ENCODE measurements at places on chromosomes 3 and 15.

DNA sequence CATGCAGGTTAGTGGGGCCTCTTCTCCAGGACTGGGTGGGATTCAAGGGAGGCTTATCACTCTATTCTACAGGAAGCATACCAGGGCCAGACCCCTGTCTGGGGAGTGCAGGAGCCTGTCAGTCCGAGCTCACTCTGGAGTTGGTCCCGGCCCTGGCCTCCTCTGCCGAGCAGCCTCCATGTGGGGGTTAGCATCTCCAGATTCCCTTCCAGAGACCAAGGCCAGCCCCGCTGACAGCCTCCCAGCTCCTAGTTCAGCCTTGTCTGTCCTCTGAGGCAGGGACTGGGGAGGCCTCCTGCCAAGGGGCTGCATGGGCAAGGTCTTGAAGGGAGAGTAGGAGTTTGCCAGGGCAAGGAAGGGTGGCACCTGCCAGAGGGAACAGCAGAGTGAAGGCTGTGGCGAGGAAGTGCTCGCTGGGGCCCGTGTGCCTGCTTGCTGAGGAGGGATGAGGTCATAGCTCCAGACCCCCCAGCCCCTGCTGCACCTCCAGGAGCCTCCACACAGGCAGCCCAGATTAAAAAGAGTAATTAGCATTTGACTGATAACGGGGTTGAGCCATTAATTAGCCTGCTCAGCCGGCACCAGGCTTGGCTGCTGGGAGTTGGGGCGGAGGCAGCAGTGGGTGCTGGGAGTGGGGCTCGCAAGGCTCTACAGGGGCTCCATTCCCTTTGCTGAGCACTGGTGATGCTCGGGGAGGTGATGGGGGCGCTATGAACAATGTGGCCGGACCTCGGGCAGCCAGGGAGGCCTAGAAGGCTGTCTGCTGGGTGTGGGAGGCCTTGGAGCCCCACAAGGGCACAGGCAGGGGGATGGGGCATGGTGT, 54.3 kb downstream of the DNAJB8 start:
- DNase-seq, result no peak

DNA sequence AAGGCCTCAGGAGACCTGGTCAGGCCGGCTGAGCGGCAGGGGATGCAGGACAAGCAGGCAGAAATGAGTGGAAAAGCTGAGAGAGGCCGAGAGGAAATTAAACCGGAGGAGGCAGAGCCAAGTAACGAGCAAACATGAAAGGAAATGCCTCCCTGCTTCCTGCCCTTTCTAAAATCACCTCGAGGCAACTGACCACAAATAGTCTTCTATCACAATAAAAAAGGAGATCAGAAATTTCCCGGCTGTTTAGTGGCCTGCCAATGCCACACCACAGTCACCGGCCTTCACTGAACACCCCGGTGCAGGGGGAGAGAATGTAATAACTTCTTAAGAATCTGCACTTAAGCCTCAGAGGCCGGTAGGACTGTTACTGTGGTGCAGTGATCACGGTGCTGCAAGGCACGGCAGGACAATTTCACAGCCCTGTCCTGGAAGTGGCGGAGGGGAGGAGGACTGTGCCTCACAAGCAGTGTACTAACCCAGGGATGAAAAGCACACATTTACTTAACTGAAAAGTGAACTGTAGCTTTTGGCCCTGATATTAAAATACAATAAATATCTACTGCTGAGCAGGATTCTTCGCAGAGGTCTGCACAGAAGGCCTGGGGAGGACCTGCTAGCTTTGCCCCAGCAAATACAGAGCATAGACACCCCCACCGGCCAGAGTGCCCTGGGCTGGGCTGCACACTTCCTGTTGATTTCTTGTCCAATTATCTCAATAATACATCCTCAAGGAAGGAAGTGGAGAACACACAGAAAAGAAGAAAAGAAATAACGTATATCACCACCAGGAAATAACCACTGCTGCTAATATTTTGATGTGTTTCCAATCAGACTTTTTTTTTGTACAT, 183.5 kb upstream of the NSMCE3 start:
- DNase-seq, result peak; percentile 25

DNA sequence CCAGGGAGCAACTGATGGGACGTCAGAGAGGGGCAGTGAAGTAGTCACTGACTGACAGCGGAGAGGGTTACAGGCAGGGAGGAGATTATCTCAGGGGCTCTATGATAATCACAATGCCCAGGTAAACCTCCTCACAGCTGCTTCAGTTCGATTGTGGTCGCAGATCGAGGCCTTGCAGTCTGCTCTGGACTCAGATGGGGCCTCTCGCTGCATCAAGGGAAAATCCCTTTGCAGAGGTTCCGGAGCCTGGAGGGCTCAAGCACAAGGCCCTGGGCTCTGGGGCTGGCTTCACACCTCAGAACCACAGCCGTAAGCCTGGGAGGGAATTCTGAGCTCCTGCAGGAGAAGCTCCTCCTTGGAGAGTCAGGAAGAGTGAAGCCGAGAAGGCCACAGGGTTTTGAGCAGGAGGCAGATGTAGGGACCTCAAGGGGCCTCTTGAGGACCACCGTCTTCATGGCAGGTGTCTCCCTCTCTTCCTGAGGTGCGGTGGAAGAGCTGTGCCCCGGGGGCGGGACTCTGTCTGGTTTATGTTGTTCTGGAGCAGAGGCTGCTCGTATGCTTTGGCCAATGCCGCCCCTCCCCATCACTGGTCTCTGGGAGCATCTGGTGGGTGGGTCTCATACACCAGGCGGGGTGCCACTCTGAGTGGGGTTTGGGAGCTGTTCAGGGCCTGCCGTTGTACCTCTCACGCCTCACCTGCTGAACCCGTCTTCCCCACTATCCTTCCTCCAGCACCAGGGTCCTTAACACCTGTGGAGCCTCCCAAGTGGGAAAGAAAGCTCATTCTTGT, 19.5 kb upstream of the SNRPA1 start:
- no peak for DNase-seq

DNA sequence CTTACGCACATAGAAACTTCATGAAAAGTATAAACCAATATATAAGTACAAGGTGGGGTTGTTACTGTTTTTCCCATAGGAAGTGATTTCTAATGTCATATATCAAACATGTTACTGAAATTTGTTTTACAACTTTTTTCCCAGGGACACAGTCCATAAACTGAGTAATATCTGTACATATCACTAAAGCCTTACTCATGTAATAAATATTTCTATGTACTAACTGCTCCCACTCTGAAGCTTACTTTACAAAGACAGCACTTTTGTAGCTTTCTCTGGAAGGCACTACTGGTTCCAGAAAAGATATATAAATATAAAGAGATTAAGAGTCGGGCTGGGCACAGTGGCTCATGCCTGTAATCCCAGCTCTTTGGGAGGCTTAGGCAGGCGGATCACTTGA, 91.7 kb downstream of the MYO5A start:
- peak; percentile 59 for DNase-seq

DNA sequence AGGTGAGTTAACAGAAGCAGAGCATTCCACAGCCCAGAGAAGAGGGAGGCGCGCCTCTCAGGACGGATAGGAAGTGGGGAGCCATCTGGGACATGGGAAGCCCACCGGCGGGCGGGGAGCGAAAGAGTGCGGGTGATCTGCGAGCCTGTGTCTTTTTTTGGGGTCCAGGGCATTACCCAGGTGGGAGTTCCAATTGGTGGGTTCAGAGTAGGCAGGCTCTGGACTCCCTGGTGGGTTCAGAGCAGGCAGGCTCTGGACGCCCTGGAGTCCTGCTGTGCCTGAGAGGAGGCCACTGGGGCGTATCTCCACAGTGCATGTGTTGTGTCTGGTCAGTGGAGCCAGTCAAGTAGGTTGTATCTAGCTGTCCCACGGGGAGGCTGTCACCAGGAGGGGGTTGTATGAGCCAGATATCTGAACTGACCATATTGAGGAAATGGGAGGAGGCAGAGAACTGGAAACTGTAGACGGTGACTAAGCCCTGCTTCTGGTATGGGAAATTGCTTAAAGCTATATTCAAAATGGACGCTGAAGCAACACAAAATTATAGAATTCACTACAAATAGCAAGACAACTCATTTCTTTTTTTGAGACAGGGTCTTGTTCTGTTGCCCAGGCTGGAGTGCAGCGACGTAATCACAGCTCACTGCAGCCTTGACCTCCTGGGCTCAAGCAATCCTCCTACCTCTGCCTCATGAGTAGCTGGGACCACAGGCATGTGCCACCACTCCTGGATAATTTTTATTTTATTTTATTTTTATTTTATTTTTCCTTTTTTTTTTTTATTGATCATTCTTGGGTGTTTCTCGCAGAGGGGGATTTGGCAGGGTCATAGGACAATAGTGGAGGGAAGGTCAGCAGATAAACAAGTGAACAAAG, 34.5 kb upstream of the CHST2 start:
- DNase-seq, result peak; percentile 71

DNA sequence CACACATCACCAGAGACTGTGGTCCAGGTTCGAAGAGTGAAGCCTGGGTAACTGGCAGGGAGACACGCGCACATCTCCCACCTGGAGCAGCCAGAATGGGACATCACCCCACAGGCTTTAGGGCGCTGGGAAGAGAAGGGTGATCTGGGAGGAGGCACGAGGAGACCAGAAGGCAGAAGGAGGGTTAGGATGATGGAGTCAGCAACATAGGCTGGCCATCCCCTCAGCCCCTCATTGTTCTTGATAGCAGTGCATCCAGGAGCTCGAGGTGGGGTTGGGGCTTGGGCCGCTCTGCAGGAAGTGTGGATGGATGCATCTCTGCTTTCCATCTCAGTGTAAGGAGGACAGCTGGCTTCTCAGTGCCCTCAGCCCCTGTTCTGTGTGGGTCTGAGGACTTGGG, 15.2 kb downstream of the PLA2G4F start:
- DNase-seq, result no peak

DNA sequence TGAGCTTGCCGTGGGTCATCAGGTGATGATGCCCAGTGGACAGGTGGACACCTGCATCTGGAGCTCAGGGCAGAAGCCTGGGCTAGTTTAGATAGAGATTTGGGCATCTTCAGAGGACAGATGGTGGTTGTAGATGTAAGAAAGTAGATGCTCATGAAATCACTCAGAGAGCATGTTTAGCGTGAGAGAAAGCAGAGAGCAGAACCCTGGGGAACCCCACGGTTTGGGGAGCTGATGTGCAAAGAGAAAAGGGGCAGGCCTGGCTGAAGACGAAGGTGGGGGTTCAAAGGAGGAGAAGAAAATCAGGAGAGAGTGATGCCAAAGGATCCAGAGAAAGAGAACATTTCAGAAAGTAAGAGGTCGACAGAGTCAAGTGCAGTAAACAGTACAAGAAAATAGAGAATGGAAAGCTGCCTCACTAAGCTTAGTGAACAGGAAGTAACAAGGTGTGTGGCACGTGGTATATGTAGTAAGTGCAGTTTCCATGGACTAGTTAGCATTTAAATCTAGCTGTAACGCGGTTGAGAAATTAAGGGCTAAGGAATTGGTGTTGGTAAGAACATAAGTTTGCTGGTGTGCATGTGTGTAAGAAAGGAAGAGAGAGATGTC, 13.5 kb downstream of the TIGIT start:
- no peak for DNase-seq

GRCh38 chr15:77208241-77208640, 137.3 kb upstream of the TSPAN3 start:
- DNase-seq, result no peak

DNA sequence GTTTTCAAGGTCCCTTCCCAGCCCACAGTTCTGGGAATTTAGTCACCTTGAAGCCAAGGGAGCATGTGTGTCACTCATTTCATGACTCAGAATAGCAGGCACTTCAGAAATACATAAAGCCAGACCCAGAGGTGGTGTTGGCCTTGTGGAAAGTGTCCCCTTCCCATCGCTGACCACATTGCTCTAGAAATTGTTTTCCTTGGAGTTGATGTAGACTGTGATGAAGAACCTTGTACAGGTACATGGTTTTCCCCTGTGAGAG, 158.8 kb downstream of the SLCO3A1 start:
- peak; percentile 3 for DNase-seq

GRCh38 chr15:99434506-99435112, 131.2 kb upstream of the MEF2A start:
- DNase-seq, result no peak

DNA sequence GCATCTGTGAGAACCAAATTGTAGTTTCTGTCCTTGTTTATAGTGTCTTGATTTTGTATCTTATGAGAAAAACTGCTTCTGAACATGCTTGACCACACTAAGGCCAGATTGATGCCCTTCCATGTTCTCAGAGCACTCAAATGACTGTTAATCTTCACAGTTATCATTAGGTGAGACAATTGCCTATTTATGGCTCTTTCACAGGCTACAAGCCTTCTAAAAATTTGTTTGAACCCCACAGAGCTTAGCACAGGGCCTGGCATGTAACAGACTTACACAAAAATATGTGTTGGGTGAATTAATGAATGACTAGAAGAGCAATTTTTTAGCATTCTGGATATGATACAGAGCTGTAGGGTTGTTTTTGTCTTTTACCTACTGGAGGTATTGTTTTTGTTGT, 43.1 kb downstream of the BTLA start:
- no peak for DNase-seq

DNA sequence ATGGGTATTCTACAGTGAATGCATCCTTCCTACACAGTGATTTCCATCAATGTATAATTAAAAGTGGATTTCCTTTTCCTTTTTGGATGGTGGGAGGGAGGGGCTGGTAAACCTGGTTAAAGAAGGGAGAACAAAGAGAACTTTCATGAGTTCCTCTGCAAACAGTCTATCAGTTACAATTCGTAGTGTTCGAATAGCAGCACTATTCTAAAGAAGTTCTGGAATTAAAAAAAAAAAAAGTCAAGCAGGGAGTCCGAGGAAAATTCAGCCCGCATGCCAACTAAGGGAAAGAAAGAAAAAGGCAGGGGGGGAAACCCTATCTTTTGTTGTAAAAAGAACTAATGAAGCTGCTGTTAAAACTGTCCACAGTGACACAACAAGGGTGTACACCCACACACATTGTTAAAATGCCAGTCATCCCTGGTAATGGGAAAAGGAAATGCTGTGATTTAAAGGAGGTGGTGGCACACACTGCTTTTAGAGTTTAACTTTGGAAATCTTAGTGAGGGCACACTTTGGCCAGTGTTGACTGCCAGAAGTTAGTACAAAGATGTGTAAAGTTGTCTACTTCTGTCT, 521.2 kb downstream of the ZIC1 start:
- peak; percentile 71 for DNase-seq

GRCh38 chr3:114904633-114905032, 242.5 kb downstream of the ZBTB20 start:
- no peak for DNase-seq

DNA sequence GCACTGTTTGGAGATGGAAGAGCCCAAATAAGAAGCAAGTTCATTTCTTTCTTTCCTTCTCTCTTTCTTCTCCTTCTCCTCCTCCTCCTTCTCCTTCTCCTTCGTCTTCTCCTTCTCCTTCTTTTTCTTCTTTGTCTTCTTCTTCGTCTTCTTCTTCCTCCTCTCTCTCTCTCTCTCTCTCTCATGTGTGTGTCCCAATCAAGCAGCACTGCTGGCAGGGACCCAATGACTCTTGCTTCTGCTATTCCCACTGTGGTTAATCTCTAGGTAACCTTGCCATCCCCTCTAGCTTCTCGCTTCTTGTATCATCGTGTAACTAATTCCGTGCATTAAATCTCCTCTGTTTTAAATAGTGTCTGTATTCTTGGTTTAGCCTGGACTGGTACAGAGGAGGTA, 26.1 kb upstream of the ZNF280D start:
- peak; percentile 98 for DNase-seq

DNA sequence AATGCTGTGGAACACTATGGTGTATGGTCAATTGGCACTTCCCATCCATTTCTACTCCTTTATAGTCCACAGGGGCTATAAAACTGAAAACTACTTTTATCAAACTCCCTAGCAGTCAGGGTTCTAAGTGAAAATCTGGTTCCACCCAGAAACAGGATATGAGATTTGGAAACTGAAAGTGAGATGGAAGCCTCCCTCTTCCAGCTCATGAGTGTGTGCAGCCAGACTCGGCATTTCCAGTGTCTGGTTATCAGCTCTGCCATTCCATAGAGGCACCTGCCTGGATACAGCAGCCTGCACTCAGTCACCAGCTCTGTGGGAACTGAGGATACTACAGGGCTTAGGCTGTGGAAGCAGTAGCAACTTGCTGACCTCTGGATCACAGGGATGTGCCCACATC, 14.7 kb upstream of the PLA2G4F start:
- no peak for DNase-seq
